Adrenal gland (tissue), 19 donors: ENCODE measurements at places on chromosomes 5 and 9. TPM values are rescaled to one million over a fixed set of nuclear protein-coding genes. Genes with fewer than 3 reads are reported as not detected.
A peak's percentile ranks its signal among the peaks of the same experiment; 100 is the strongest.

DNA sequence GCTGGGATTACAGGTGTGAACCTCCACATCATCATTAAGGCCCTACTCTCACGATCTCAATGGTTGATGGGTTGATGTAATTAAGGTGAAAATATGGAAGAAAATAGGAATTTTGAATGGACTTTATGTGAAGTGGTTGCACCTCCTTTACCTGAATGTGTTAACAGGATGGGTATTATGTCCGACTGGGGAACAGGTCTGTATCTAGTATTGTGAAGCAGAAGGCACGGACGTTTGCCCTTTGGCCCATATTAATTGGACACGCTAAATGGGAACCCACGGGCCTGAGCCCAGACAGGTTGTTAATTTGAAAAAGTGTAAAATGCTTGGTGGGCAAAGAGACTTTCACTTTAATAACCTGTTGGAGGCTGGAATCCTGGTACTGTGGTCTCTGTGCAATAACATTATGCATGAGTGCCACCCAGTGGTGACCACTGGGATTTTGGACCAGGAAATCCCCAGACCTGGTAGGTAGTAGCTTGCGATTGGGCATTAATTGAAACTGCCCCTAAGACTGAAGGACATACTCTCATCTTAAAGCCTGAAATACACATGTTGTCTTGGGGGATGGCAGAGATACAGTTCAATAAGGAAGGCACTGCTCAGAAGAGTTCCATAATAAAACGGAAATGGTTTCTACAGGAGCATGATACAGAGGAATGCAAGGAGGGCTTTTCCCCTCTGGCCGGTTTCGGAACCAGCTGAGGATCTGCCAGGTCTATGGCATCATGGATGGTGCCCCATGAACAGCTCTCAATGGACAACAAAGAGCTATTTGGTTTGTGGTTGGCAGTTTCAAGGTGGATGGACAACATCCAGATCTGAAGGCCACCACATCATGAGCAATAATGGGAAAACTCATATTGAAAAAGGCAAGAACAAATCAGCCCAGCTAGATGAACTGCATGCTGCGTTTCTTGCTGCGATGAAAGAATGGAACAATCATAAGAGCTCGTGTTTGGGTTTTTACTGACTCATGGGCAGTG lies 26.2 kb upstream of the BICD2 start:
- DNase-seq = peak; percentile 91

DNA sequence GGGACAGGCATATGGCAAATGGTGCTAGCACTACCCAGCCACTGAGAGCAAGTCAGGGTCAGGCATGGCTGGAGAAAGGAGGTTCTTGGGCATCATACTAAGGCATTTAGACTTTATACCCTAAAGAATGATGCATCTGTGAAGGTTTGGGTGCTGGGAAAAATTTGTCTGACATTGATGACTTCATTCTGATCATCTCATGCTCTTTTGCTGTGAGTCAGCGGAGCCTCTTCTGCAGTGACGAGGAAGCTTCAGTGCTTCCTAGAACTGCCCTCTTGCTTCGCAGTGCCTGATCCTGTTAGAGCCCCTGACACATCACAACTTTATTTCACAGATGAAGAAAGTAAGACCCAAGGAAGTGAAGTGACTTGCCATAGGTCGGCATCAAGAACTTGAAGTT lies 266.6 kb upstream of the GAS1 start:
- no peak for DNase-seq

OSMR gene
- total RNA-seq = 49.9 TPM

- no peak for DNase-seq
Measured at GRCh38 chr9:95092262-95093072, 225.0 kb downstream of the FANCC start.

GRCh38 chr9:133428617-133429101 lies 6.5 kb downstream of the ADAMTS13 start:
- no peak for DNase-seq
